ENCODE measurements at places on chromosomes 3 and 15. TPM values are rescaled to one million over a fixed set of nuclear protein-coding genes. Genes with fewer than 3 reads are reported as not detected.

- peak; percentile 61 for DNase-seq
Observed at GRCh38 chr3:155744626-155745324, at the start of gene PLCH1. PLCH1 (minus strand) TSS chr3:155745071; CDS start chr3:155704224, 40,847 bp downstream.

GRCh38 chr3:164507886-164508285, 570.4 kb downstream of the SI start:
- no peak for DNase-seq

KCNMB3 gene
- 0.02 TPM for total RNA-seq

DNA sequence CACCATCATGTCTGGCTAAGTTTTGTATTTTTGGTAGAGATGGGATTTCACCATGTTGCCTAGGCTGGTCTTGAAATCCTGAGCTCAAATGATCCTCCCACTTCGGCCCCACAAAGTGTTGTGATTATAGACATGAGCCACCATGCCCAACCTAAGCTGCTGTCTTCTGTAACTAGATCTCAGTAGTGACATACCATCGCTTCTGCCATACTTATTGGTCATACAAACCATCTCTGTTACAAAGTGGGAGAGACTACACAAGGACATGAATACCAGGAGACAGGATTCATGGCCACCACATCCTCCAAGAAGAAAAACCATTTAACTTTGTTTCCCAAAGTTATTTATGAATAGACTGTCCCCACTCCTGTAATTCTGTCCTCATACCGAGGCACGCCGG, 81.3 kb downstream of the SMAD6 start:
- DNase-seq, result no peak

LMCD1 gene
- 13.7 TPM for total RNA-seq

ATP13A5 gene
- total RNA-seq, result 0.04 TPM

- no peak for DNase-seq
Observed at GRCh38 chr3:149909923-149910322, 60.8 kb downstream of the PFN2 start.

GOLGA6D gene
- not detected for total RNA-seq

BNC1 gene
- not detected for total RNA-seq

DNA sequence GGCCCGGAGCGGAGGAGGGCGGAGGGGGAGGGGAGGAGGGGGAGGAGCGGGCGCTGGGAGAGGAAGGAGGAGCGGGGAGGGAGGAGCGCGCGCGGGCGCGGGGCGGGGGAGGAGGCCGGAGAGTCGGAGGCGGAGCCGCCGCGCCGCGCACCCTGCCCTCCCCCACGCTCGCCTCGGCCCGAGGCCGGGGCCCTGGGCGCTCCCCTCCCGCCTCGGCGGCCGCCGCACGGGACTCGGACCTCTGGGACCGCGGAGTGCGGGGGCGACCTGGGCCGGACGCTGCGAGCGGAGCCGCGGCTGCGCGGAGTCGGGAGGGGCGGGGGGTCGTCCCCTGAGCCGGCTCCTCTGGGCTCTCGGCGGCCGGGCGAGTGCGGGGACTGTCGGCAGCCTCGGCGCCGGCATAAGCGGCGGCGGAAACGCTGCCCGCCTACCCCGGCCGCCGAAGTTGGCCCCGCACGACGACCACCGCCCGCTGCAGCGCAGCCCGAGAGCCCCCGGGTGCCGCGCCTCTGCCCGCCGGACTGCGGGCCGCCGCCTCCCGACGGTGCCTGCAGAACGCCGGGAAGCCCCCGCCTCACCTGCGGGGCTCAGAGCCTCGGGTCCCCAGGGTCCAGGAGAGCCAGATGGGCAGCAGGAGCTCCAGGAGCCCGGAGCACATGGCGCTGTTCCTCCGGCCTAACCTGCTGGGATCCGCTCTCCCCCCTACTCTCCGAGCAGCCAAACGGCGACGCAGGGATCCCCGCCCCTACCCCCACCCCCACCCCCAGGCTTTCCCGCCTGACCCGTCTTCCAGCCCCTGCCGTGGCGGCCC, 406 bp upstream of the GABRB3 start:
- peak; percentile 25 for DNase-seq

UROC1 gene
- not detected for total RNA-seq

GRCh38 chr3:23712656-23713559, 92.8 kb upstream of the UBE2E1 start:
- DNase-seq, result peak; percentile 19

DNA sequence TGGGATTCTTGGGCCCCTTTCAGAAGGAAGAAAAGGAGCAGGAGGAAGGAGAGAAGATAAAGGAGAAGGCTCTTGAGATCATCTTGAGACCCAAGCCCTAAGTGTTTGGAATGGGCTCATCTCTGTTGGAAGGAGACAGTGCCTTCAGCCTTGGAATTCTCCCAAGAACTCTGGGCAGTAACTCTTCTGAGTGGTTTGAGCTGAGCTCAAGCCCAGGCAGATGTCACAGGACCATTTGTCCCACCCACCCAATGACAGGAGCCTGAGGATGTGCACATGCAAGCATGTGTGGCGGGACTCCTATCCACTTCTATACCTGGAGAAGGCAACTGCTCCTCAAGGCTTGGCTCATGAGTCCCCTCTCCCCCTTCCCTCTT, 14.6 kb upstream of the TMEM40 start:
- DNase-seq, result no peak

- no peak for DNase-seq
Observed at GRCh38 chr3:82607391-82607790, 845.9 kb upstream of the GBE1 start.

CASR gene
- total RNA-seq, result not detected

SKOR1 gene
- total RNA-seq, result not detected

TMEM212 gene
- not detected for total RNA-seq

DNA sequence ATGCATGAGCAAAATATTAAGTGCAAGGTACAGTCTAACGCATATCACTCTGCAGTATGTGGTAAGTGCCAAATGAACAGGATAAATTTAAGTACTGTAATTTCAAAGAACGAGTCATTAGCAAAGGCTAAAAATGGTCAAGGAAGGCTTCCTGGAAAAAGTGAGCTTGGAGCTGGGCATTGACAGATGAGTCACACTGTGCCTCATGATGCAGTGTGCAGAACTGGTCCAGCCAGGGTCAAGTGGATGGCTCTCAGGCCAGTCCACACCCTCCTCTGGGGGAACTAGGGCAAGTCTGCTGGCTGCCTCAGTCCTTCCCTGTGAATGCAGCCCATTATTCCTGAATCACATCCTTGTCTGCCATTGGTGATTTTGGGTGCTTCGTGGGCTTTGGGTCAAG, 76.3 kb downstream of the CACNA1D start:
- no peak for DNase-seq

DNA sequence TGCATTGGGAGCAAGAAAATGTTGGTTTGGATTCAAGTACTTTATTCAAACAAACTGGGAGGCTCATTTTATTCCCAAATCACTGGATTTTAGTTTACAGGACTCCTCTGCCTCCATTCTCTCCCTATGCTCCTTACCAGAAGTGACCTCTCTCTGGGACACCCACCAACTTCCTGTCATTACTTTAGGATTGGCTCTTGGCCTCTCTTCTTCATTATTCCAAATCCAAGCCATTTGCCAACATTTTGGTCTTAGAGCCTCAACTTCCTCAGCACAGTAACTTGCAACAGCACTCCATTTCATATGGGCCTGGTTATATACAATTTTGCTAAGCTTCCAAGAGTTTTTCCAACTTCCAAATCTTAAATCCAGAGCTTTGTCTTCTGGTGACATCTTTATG, 432.1 kb downstream of the NR2F2 start:
- no peak for DNase-seq

GRCh38 chr3:172876297-172876696, 125.8 kb downstream of the ECT2 start:
- no peak for DNase-seq

DNA sequence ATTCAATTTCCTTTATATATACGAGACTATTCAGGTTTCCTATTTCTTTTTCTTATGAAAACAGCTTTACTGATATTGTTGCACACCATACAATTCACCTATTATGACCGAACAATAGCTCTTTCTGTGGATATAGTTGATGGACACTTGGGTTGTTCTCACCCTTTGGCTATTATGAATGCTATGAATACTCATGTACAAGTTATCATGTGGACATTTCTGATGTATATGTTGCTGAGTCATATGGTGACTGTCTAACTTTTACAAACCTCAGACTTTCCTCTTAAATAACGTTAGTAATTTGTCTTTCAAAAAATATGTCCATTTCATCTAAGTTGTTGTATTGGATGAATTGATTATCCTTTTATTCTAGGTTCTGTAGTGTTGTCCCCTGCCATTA, 15.7 kb upstream of the USF3 start:
- DNase-seq, result no peak

ALG3 gene
- 110 TPM for total RNA-seq

DNA sequence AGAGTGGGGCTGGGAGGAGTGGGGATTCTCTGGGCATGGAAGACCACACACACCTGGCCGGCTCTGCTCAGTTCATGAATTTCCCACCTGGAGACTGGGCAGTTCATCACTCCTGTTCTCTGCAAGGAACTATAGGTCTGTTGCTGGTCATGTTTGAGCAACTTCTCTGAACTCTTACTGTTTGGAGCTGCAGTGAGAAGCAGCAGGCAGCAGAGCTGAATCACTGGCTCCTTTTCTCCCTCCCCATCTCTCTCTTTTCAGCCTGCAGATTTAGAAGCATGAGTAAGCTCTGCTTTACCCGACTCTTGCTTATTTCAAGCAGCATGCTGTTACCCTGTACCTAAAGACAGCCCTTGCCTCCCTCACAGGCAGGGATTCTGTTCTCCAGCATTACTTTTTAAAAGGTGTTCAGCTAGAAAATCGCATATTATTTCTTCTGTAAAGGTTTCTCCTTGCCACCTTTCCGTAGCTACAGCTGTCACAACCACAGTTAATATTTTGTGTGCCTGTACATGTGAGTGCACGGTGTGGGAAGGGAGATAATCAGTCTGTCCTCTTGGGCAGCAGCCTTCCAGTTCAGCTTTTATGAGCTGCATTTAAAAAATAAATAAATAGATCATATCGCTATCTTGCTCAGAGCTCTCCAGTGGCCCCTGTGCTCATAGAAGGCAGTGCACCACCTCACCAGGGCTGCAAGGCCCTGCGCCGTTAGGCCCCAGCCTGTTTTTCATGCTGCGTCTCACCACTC, 131.6 kb downstream of the CHCHD6 start:
- DNase-seq, result no peak

- DNase-seq, result no peak
Observed at GRCh38 chr3:22939349-22939748, 263.8 kb upstream of the UBE2E2 start.

RAB8B gene
- total RNA-seq, result 35.4 TPM

DNA sequence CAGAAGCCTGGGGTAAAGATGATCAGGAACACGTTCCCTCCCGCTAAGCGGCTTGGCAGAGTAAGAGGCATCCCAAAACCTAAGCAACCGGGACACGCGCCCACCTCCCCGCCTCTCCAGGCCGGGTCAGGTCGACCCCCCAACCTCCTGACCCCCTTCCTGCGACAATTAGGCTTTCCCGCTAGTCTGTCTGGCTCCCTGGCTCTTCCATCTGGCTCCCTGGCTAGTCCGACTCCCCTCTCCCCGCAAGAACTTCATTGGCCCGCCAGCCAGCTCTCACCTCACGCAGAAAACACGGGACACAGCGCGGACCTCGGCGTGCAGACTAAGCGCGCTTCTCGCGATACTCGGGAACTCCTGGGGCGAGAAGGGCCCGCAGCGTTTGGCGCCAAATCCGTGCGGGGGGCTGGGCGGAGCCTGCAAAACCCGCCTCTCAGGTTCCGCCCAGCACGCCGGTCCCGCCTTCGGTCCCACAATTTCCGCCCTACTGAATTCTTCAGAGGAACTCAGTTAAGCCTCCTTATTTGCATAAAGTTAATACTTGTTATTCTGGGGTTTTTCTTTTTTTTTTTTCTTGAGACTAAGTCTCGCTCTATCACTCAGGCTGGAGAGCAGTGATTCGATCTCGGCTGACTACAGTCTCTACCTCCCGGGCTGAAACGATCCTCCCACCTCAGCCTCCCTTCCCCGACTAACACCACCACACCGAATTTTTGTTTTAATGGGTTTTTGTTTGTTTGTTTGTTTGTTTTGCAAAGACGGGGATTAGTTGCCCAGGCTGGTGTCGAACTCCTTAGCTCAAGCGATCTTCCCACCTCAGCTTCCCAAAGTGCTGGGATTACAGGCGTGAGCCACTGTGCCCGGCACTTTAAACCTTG, at the start of gene TIPIN:
Gene TIPIN (minus strand): TSS at position 327 of the 878 bp plus-strand sequence. CDS start 3,738 bp downstream, outside the sequence.
- DNase-seq, result peak; percentile 89

DNA sequence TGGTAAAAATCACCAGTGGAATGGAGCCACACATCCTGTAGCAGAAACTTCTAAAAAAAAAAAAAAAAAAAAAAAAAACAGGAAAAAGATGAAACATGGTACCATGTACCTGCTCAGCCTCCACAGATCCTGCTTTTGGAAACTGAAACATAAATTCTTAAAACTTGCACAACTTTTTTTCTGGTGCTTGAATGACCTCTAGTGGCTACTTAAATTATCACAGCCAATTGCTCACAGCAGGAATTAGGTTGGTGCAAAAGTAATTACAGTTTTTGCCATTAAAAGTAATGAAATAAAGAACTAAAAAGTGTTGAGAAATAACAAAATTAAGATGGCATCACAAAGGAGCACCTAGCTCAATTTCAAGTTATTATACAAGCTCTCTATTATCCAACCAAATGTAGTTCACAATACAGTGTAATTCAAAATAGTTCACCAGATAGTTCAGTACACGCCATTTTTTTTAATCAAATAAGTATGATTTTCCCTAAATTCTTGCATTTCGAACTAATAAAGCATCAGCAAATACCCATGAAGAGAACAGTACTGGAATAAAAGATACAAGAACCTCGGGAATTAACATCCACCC, 80.6 kb downstream of the ULK4 start:
- DNase-seq, result peak; percentile 16

- DNase-seq, result no peak
Observed at GRCh38 chr3:135325726-135326235, 530.7 kb downstream of the EPHB1 start.

- no peak for DNase-seq
Observed at GRCh38 chr3:167967257-167968036, 128.3 kb downstream of the GOLIM4 start.

GAP43 gene
- total RNA-seq, result 1.2 TPM

All from H4 (cell line).